ENCODE measurements at places on chromosomes 4 and X. TPM values are rescaled to one million over a fixed set of nuclear protein-coding genes. Genes with fewer than 3 reads are reported as not detected.

Gene PITX2
- not detected for total RNA-seq

Gene NDNF
- total RNA-seq, result not detected

Gene S100P
- total RNA-seq, result 39.8 TPM

Gene CCSER1
- 1.4 TPM for total RNA-seq

Gene SLC7A11
- 7.6 TPM for total RNA-seq

Gene ARHGAP24
- total RNA-seq, result 3.4 TPM
